Effector memory CD4-positive, alpha-beta T cell (primary cell): ENCODE measurements at places on chromosomes 6 and 20.

DNA sequence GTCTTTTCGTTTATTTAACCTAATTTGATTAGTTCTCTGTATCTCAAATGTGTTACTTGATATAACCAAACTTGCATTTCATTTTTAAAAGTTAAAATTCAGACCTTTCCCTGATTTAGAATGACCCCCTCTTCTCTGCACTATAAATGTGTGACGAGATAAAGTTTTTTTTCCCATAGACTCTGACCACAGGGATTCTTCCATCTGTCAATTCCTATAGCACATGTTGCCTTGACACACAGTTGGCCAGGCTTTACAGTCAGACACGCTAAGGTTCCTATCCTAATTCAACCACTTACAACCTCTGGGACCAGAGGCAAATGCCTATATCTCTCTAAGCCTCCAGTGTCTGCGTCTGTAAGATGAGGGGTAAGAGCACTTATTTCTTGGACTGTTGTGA lies 40.6 kb downstream of the KCNS1 start:
- no peak for DNase-seq

DNA sequence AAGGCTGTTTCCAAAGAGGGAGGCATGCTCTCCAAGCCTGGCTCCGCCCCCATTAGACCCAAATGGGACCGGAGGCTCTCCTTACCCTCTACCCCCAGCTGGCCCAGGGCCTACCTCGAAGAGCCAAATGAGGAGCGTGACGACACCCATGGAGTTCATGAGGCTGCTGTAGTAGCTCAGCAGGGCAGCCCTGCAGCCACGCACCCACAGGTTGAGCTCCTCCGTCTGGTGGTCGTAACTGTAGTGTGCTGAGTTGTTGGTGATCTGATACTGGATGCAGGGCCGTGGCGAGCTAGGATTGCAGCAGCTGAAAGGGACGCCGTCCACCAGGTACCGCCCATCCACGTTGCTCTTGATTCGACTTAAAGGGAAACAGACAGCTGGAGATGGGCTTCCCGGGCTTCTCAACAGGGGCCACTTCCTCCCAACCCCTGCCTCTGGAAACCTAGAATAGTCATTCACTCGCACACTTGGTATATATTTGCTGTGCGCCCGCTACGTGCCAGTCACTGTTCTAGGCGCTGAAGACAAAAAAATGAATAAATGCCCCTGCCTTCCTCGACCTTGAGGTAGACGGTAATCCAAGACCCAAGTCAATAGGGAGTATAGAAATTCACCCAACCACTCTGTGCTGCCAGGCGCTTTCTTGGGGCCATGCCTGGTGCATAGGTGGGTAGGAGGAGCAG lies 18.0 kb downstream of the PRPH2 start:
- no peak for DNase-seq

GRCh38 chr6:16578695-16579285 lies 182.5 kb downstream of the ATXN1 start:
- DNase-seq, result no peak

DNA sequence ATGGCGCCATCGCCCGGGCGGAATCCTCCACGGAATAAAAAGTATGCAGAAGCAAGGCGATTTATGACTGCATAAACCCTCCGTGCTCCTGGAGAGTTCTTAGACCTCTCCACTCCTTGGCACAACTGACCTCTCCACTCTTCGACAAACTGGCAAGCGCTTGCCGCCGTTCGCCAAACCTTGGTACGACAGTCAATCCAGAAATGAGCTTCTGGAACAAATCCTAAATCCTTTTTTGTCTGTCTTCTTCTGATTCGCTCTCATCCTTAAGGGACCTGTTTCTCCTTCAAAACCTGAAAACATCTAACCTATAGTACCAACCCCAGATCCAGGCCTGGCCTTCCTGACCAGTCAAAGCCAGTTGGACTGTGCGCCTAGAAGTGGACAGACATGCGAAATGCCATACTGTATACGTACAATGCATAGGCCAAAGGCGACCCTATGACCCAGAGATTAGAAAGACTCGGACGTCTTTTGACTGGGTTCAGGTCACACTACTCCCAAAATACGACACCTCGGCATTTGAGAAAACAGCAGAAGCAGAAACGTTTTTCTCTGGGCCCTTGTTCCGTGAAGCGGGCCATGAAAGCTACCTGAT lies 59.4 kb downstream of the TRIM27 start:
- DNase-seq, result no peak
